ENCODE measurements at places on chromosomes 3 and 15.
A peak's percentile ranks its signal among the peaks of the same experiment; 100 is the strongest.

GRCh38 chr3:4822568-4822967 is 156.7 kb upstream of the BHLHE40 start:
- no peak for DNase-seq

DNA sequence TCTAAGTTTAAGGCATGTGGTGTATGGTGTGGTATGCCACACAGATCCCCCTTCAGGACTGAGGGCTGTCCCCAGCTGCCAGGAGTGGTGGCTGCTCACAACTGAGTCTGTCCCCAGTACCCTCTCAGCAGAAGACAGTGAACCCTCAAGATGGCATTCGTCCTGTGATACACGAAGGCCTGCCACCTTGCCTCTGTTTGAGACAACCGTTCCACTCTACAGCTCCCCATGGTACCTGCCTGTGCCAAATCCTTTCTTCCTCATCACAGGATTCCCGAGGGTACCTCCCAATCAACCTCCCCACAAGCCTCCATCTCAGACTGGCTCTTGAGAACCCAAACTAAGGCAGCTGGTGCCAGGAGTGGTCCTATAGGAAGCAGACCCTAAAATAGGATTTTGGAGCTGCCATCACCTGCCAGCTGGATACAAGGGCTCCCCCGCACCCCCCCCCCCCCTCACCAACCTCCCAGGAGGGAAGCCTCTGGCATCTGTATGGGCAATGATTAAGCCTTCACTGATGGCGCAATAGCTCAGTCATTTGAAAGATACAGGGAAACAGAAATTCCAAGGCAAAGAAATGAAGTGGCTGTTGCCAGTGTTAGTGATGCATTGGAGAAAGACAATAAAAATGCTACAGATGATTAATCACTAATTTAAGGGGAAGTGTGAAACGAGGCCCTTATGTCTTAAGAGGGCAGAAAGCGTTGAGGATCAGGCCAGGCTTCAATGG is 230.0 kb upstream of the LYSMD4 start:
- no peak for DNase-seq

GRCh38 chr3:193963808-193964516 is 172.0 kb upstream of the HES1 start:
- no peak for DNase-seq

DNA sequence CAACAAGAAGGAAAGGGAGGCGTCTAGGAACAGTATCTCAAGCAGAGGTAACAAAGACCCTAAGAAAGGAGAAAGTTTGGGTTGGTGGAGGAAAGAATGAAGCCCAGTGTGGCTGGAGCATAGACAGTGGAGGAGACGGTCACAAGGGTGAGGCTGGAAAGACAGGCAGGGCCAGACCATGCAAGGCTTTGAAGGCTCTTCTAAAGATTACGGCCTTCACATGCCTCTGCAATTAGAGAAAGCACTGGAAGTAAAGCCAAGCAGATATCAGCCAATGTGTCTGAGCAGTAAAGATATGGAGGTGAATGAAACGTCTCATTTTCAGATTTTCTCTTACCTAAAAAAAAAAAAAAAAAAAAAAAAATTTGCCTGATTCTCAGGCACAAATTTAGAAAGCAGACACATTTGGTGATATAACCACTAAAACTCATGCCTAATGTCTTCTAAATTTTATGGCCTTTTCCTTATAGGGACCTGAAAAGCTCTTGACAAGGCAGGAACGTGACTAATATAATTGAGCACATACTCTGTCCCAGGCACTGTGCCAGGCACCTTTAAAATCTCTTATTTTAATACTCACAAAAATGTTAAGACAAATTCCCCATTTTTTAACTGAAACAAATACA is 184.1 kb downstream of the MECOM start:
- no peak for DNase-seq

- no peak for DNase-seq
Measured at GRCh38 chr3:170670504-170670903, 84.6 kb upstream of the SLC7A14 start.

DNA sequence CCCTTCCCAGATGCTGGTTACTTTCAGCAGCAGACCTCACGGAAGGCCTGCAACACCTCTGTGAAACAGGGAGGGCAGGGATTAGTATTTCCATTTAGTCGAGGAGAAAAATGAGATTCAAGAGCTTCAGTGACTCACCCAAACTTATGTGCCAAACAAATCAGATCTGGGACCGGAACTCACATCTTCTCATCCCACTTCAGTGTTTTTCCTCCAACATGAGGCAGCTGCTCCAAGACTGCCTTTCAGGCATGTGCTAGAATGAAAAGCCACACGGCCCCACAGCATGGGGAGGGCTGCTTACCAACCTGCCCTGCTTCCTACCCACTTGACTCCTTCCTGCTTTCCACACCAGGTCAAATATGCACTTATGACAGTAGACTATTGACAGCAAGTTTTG is 129.4 kb upstream of the SLC24A5 start:
- DNase-seq: no peak

DNA sequence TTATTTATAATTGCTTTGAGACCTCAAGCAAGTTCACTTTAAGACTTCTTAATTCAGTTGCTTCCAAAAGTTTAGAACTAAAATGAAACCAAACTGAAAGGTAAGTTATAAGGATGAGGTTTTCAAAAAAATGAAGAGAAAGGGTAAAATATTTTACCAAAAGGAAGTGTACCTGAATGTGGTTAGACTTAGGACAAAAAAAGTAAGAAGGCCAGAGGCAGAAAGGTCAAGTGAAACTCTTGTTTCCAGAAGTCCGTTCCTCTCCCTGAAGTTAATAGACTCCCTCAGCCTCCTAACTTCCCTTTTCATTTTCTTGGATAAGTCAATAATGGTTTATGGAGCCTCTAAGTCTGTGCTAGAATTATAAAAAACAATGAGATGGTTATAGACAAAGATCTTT is 16.6 kb downstream of the BTLA start:
- no peak for DNase-seq

- no peak for DNase-seq
Measured at GRCh38 chr15:94205366-94205765, 26.0 kb upstream of the MCTP2 start.

GRCh38 chr3:23806534-23807423 is 1.0 kb downstream of the UBE2E1 start:
- DNase-seq: peak; percentile 8

DNA sequence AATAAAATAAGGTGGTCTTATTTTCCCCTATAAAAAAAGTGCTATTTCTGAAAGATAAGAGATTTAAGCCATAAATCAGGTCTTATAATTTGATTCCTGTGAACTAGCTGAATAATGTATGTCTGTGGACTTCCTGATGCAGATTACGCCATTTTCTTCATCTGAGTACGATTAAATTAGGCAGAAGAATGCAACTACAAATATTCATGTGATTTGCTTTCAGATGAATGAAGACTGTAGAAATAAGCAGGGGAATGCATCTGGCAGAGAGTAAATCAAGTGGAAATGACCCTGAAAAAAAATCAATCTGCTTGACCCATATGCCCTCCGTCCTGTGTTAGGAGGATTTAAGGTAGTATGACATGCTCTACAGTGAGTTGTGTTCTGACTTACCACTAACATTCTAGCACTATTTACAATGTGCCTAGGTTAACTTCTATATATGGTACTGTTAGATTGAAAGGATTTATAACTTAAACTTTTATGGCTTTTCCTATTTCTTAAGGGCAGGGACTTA is 14.7 kb downstream of the BNIP2 start:
- no peak for DNase-seq

GRCh38 chr3:77373619-77374018 is 333.7 kb downstream of the ROBO2 start:
- no peak for DNase-seq

DNA sequence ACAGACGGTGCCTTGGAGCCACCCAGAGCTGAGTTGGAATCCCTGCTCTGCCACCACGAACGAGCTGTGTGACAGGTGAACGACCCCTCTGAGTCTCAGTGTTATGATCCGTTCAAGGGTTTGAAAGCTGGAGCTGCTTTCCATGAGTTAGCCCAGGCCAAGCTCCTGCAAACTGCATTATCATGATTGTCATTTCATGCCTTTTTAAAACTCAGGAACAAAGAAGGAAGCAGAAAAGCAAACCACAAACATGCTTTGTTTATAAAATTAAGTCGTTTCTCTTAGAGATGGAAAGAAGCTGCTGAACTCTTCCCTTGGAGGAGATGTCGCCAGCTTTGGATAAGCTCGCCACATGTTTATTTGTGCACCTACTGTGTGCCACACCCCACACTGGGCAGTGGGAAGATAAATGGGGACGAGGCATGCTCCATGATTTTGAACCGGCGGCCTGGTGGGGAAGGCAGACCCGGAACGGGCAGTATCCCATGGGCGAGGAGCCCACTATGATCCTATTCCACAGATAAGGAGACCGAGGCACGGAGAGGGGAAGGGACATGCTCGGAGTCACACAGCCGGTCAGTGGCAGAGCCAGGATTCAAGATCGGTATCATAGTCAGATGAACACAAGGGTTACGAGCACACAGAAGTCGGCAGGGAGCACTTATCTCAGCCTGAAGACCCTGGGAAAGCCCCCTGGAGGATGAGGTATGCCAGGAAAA is 15.9 kb downstream of the HRH1 start:
- no peak for DNase-seq

GRCh38 chr3:31133541-31133940 is 239.1 kb upstream of the GADL1 start:
- DNase-seq: no peak

DNA sequence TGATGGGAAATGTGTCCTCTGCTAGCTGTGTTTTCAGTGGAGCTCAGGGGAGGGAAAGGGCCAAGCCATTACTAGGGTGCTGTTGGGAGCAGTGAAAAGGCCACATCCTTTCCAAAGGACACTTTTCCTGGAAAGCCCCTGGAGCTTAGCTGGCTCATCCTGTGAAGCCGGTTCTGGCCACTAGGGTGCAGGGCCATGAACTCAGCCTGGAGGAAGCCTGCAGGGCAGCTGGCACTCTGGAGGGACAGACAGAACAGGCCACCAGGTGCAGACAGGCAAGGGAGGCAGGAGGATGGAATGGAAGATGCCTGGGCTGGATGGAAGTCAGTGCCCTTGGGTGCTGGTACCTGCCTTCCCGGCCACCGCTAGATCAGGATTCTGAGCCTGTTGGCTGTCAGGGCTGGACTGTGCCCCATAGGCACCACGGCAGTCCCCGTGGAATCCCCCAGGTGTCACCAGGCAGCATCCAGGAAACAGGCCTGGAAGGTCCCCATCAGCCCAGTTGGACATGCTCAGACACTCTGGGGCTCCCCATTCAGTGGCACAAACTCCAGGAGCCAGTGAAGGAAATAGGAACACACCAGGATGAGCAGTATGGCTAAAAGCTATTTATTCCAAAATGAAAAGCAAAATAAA is 76.2 kb upstream of the C2CD4B start:
- DNase-seq: no peak

- no peak for DNase-seq
Measured at GRCh38 chr3:150428562-150428961, 20.5 kb downstream of the TSC22D2 start.

DNA sequence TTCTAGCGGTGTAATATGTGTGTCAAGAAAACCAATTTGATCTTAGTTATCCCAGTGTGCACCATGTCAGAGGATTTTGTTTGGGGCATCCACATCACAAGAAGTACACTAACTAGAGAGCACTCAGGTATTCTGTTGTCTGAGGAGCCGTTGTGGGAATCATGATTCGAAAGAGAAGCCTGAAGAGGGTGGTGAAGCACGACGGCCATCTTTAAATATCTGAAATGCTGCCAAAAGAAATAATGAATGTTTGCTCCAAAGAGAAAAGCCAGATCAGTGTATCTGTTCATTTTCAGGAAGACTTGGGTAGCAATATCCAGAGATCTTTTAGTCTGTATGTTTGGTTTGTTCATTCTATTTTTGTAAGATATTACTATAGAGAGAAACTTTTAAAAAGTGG is 180.7 kb downstream of the KLHL25 start:
- DNase-seq: no peak

Data from CD4-positive, alpha-beta memory T cell (primary cell).